Keratinocyte (primary cell): ENCODE measurements at places on chromosomes 2 and 18.

DNA sequence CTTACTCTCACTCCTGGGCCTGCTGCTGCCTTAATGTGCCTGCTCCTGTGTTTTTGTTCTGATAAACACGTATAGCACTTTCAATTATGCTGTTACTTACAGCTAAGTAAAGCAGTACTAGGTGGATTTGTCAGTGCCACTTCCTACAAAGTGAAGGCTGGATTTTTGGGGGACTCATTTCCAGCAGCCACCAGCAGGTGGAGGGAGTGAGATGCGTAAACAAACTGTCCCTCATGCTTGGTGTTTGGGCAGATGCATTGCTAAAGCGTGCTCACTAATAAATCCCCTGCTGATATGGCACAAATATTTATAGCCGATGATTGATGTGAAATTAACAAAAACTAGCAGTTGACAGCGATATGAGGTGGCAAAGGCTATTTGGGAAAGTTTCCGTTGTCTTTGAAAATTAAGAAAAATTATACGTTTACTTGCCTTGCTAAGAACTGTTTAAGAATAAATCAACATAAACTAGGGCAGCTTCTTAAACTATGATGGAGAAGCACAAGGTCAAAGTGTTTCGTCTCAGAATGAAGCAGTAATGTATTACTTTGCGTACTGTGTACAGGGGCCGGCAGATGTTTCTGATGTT, 101.7 kb downstream of the AGAP1 start:
- peak; percentile 30 for DNase-seq

DNA sequence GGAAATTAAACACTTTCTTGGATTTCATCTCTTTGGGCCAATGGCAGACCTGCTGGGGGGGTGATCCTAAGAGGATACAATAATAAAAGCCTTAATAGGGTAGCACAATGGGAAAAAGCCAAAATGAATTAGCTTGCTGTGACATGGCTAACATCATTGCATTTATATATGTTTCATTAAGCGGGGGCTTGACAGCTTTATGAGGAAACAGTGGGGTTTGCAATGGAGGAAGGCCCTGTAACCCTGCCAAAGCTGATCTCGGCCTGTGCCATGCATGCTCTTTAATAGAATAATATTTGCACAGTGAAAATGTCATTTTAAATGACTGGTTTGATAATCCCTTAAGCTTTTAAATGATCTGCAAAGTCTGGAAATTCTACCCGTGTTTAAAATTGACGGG, 291.5 kb downstream of the SLC4A3 start:
- DNase-seq, result no peak

GRCh38 chr18:9684881-9685614, 23.1 kb upstream of the RAB31 start:
- DNase-seq, result no peak

DNA sequence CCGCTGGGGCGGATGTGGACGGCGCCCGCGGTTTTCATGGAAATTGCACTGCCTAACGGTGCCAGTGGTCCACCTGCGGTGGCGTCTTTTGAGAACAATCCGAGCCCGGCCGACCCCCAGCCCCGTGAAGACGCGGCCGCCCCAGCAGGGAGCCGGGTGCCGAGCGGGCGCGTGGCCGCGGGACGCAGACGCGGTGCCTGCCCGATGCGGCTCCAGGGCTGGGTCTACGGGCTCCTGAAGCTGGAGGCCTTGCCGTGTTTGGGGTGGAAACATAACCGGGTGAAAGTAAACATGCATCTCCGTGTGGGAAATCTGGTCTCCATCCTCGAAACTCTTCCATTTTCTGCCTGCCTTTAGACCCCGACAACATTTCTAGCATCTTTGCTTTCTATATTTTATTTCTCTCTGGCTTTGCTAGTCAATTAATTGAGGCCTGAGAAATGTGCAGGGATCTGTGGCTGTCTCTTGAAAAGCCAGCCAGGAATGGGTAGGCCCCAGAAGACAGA, 572 bp downstream of the INPP4A start:
- no peak for DNase-seq

DNA sequence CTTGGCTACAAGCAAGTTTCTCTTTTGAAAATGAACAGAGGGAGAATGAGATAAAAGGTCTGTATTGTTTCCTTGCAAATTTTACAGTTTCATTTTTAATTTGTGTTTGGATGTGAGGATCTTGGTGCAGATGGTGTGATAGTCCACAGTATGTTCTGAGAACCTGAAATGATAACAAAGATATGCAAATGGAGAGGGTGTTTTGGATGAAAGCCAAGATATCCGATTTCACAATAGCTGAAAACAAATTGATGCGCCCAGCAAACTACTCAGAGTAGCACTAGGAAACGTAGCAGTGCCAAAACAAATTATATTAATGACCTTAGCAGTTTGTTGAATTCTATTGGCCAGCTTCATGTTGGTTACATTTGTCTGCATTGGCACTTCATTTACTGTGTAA, 683.5 kb downstream of the TMEM182 start:
- no peak for DNase-seq

GRCh38 chr18:52435301-52435700, 95.3 kb downstream of the DCC start:
- no peak for DNase-seq

GRCh38 chr2:38187541-38188011, 111.6 kb upstream of the CYP1B1 start:
- no peak for DNase-seq

GRCh38 chr2:54115284-54116137, at the start of gene ACYP2:
TSS of gene ACYP2 (plus strand) at chr2:54115615.
- DNase-seq, result peak; percentile 68

- DNase-seq, result no peak
These were observed 81.4 kb downstream of the CELF4 start for GRCh38 chr18:37483984-37484819.

DNA sequence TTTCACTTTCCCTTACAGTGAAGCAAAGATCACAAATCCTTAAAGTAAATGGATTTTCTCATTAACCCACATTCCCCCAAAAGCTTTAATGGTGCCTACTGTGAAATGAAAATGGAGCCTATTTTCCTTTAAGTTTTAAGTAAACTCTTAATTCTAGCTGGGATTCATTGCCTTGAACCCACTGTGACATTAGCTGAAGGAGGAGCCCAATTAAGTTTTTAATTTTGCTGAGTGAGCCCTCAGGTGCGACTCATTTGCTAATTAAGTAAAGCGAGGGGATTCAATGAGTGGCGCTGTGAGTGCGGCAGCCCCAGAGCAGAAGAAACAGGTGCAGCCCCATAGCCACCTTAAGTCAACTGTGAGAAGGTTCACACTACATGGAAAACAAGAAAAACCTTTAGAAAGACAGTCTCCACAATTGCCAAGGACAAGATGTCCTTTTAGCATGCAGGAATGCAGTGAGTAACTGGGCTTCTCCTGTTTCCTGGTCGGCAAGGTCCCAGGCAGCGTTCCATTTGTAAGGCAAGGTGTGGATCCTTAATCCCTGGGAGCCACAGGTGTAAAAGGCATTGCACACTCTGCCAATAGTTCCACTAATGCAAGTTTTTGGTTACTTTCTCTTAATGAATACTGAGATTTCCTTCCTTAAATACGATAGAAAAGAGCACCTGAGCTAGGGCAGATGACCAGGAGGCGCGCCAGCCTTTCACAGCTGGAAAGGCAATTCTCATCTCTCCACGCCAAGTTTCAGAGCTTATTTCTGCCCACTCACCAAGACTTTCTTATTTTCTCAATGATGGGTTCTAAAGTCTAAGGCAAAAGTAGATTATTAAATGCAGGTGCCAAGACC, 87.7 kb downstream of the TMEM18 start:
- no peak for DNase-seq

GRCh38 chr18:56066524-56067213, 478.7 kb upstream of the TCF4 start:
- DNase-seq, result no peak

DNA sequence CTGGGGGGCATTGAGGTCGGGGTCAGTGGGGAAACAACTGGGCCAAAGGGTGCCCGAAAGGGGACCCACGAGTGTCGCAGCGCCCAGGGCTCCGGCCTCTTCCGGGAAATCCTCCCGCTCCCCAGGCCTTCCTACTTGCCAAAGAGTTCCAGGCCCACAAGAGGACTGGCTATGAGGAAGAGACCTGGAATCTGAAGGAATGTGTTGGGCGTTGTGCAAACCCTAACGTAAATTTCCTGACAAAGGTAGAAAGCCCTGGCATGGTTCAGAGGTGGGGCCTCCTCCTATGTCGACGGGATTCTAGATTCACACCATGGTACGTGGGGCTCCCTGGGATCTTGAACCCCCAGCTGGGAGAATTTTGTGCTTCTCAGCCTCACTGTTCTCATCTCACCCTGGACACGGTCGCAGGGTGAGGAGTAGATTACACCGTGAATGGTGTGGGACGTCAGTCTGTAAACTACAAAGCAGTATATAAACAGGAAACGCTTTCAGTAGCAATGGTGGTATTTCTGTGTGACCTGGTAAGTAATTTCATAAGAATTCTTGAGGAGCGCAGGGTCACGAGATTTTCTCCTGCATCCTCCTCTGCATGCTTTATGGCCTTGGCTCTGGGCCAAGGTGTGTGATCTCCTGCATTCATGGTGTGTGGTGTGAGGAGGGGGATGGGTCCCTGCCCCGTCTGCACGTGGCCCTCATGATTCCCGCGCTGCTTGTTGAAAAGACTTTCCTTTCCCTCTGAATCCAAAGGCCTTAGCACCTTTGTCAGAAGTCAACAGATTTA, 868 bp downstream of the HSBP1L1 start:
- DNase-seq, result no peak

DNA sequence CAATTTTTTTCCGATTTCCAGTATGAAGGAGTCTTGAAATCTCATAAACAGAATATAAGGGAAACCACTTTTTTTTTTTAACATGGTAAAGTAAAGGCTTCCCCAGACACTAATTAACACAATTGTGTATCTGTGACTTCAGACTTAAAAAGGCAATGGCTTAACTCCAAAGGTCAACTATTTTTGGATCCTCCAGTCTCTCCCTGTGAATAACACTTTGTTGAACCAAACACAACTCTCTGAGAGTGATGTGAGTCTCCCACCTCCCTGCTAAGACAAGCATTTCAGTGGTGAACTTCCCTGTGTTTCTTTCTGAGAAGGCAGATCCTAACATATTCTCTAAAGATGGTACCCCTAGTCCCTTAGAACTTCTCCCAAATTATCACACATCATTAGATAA, 219.6 kb upstream of the RBBP8 start:
- no peak for DNase-seq

DNA sequence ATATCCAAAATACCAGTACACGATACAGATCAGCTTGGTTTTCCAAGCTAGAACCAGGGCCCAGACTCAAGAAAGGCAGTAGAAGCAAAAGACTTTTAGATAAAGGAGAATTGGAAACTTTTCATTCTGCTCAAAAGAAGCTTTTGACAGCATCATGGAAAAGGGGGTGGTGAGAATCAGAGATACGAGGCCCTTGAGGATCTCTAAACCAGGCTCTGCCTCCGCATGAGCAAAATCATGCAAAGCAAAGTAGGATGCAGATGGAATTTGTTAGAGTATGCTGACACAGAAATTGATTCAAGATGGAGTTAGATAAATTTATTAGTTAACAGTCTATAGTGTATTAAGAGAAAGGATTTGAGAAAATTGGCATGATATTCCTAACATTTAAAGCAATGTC, 39.8 kb downstream of the FAM98A start:
- DNase-seq, result no peak

DNA sequence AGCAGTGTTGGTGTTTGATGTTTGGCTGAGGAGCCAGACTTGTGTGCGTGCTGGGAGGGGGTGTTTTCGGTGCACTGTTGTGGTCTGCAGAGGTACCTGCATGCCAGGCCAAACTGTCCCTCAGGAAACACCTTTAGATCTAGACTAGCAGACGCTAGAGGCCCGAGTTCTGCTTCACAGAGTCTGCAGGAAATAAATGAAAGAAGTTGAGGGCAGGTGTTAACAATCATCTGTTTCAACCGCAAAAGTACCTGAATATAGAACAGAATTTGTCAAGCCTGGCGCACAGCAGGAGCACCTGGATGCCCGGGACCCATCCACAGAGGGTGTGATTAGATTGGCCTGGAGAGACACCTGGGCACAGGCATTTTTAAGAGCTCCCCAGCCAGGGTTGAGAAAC, 40.5 kb upstream of the REL start:
- no peak for DNase-seq

DNA sequence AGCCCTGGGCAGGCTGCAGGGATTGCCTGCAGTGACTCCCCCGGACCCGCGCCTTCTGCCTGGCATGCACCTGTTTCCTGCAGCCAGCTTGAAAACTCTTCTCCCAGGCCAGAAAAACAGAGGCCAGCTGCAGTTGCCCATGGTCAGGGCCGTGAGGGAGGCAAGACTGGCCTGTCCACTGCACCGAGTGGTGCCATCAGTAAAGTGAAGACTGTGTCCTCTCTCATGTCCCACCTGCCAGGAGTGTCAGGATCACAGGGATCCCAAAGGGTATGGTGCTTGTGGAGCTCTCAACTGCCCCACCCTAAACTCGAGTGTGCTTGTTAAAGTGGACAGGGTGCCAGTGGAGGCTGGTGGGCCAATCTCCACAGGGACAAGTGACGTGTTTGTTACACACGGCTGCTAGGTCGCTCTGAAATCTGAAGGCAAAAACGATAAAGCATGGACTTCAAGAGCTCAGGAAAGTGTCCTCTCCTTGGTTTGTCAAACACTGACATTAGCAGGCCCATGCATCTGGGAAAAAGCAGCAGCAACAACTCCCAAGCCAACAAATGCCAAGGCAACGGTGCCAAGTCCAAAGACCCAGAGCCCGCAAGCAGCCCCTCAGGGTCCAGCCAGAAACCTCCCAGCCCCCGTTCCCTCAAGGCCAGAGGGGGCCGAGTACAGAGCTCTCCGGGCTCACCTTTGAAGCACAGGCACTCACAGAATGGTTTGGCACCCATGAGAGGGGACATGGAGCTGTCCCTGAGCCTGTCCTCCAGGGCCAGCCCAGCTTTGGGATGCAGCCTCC, 213.2 kb downstream of the HDAC4 start:
- no peak for DNase-seq

DNA sequence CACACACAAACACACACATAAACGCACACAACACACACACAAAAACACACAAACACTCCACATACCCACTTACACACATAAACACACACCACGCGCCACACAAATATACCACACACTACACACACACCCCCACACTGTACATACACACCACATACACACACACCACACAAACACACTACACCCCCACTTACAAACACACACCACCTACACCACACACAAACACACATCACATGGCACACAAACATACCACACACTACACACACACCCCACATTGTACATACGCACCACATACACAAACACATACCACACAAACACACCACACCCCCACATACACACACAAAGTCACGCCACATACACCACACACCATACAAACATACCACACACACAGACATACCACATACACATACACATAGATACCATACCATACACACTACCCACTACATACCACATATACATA, 59.9 kb downstream of the TWIST2 start:
- no peak for DNase-seq
